ENCODE measurements at places on chromosomes 4 and X.

DNA sequence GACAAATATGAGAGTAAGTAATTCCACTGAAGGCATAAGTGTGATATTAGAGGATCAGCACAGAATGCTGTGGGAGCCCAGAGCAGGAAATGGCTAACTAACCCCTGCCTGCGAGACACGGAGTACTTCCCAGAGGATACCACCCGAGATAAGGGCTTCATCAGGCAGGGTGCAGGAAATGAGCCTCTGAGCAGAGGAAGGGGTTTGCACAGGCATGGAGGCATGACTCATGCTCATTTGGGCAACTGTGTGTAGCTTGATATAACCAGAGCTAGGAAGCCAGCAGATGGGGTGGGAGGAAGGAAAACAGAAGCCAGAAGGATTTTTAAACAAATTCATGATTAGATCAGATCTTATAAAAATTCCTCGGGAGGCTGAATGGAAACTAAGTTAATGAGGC, 70.0 kb upstream of the TSPAN5 start:
- peak; percentile 86 for DNase-seq

- no peak for DNase-seq
These were observed 891 bp downstream of the CISD2 start for GRCh38 chr4:102869569-102870197.

DNA sequence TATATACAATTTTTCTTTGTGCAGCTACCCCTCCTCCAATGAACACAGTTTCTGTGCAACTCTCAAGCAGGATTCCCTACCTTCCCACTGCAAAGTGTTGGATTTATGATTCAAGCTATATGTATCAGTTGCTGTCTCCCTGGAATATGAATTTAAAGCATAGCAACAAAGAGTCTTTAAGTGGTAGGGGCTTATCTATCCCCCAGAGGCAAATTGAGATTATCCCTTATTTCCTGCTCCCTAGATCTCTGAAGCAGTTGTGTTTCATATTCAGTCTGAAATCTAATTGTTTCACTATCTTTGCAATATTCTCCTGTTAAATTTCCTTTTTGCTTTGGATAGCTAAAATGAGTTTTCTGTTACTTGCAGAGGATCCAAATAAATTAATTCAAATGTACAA, 263.0 kb downstream of the IQCM start:
- peak; percentile 90 for DNase-seq

DNA sequence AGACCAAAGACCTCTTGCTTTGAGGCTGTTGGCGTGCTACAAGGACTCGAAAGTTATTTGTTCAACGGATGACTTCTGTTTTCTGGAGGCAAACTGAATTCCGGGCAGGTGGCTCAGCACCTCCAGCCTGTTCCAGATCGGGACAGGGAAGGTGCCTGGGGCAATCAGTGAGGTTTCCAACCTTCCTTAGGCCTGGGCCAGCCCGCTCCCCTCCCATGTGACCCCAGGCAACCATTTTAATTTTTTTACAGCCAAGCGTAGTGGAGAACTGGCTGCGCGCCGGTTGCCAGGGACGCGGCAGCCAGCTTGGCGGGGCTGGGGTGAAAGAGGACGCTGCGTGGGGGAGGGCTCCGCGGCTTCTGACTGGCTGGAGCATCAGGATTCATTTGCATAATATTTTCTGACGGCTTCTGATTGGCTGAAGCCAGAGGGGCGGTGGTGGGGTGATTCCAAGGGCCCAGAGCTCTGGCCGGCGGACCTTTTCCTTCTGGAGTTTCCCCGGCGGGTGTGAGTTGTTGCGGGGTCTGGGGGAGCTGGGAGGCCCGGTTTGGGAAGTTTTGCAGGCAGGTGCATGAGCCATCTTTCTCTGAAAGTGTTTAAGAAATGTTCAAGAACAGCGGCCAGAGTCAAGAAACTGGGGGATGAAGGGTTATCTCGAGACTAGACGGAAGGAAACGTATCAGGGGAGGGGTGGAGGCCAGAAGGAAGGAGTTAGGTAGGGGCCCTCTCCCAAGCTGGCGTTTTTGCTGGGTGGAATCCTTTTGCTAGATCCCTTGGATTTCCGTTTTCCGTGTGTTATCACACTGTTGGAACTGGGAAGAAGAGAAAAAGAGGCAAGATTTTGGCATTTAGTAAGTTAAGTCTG, at the start of gene MID1IP1:
Gene MID1IP1 (plus strand): TSS at position 479 of the 865 bp plus-strand sequence. CDS start 3,488 bp downstream, outside the sequence.
- DNase-seq: no peak

DNA sequence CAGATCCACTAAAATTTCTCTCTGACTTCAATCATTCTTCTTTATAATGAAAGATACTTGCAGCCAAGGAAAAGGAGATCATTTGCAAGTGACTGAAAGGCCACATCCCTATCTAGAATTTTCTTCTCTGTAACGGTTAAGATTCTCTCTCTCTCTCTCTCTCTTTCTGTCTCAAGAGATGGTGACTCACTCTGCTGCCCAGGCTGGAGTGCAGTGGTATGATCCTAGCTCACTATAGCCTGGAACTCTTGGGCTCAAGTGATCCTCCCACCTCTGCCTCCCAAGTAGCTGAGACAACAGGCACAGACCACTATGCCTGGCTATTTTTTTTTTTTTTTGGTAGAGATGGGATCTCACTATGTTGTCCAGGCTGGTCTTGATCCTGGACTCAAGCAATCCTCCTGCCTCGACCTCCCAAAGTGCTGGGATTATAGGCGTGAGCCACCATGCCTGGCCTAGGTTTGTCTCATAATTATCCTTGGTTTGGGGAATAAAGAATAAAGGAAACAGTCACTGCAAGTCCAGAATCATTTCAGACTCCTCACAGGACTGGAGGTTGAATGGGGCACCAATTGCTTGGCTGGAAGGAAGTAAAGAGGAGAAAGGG, 33.3 kb upstream of the GALNT7 start:
- no peak for DNase-seq

DNA sequence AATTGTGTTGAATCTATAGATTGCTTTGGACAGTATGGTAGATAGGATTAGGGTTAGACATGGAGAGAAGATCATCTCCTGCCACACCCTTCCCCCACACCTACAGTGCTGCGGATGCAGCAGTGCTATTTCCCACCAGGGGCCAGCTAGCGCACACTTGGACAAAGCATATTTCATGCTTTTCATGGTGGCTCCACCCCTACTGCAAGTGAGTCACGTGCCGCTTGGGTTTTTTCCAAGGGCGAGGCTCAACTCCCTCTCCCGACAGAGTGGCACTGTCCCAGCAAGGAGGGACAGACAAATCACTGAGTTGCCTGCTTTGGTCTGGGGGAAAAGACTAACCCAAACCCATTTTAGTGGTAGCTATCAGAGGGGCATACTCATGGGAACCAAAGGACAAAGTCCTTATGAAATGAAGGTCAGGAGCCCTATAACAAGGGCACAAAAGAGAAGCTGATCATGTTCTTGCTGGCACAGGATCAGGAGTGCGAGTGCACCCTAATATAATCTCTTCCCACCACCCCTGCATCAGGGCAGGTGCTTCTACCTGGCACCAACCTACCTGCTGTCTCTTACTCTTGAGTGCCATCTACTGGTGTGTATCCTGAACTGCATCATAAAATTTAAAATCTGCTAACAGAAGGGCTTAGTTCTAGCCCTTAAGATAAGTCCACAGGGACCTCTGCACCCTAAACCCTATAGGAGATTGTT, 55.1 kb upstream of the PGAM4 start:
- no peak for DNase-seq

DNA sequence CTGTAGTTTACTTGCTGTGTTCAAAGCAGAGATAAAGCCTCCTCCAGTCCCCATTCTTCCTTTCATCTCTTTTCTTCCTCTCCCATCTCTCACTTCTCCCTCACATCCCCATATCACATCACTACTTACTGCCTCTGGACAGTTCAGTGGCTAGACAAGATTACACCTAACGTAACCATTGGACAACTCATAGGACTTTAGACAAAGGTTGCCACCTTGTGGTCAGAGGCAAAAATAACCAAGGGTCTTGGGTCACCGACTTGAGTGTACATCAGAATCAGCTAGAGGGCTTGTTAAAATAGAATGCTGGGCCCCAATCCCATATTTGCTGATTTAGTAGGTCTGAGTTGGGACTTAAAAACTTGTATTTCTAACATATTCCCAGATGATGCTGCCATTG, 109.3 kb upstream of the DGKK start:
- DNase-seq: peak; percentile 2

DNA sequence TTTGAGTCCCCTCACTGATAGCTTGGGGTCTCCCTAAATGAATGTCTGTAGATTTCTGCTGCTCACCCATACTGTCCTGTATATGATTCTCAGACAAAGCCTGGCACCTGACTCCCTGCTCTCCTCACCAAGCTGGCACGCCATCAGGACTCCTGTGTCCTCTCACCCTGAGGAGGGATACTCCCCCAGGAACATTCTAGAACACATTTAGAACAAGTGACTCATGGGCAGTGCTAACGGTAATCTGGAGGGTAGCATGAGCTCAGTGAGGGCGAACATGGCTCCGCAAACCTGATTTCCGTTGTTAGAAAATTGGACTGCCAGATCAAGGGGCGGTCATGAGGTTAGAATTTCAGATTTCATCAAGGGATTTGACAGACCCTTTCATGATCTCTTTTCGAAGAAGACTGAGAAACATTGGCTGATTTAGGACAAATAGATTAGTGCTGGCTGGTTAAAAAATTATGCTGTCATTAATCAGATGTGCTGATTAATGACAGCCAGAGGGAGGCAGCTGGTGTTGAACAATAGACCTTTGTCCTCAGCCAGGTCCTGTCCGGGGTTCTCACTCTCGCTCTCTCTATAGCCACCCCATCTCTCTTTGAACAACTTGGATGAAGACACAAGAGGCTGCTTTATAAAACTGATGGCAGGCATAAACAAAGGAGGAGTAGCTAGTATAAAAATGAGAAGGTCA, 244.3 kb downstream of the PTTG2 start:
- no peak for DNase-seq

DNA sequence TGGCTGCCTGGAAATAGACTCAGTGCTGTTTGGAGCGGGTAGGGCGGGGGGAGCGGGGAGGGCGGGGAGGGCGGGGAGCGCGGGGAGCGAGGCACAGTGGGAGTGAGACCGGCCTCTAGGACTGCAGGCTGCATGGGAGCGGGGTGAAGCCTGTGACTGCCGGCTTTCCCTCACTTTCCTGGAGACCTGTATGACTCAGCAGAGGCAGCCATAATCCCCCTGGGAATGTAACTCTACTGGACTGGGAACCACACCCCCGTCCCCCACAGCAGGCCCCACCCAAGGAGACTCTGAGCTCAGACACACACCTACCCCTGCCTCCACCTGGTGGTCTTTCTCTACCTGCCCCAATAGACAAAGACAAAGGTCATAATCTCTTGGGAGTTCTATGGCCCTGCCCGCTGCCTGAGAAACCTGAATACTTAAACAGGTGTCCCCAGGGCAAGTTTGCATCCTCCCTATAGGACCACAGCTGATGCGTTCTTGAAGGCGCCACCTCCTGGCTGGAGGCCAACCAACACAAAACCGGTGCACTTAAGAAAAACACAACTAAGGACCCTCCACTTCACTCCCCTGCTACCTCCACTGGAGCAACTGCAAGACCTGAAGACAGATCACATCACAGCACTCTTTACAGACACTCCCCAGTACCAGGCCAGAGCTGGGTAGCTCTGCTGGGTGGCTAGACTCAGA, 18.0 kb downstream of the HDAC8 start:
- DNase-seq: no peak

DNA sequence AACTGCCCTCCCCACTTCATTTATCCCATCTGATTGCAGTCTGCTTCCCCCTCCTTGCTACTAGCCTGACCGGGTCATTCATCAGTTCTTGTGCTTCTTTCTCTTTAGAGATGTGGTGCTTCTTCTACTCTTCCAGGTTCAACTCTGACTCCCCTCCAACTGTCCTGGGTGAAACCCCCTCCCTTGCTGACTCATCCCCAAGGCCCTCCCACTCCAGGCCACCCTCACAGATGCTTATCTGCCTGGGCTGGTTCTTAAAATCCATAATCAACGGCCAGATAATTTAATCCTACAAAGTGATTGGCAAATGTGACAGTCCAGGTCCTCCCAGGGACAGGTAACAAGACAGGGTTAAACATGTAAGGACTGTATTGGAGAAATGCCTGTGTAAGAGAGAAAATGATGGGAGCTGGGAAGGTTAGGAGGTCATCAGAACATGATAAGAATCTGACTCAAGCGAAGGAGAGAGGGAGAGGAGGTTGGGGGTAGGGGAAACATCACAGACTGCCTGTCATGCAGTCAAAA, 182.8 kb upstream of the C1QTNF7 start:
- no peak for DNase-seq

DNA sequence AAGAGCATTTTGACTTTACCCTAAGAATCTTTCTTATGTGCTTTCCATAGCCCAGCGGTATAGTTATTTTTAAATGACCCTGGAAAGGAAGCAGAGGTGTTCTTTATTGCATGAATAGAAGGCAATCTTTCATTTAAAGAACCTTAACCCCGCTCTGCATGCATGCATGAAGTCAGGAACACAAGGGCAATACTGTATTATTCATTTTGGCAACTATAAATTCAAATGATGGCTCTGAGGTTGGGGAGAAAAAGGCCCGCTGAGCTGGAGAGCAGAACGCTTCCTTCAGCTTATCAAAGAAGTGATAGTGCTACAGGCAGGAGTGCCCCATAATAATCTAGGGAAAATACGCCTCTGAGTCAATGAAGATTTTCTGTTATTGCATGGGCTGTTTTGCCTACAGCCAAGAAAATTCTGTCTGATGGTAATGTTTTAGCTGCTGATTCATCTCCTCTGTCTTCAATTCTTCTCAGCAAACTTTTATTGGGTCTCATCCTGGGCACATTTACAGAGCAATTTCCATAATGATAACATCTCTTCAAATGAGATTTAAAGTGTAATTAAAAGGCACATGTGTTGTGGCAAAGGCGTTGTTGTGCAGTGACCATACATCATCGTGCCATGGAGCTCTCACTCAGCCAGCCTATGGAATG, 452.2 kb upstream of the FTHL17 start:
- no peak for DNase-seq

DNA sequence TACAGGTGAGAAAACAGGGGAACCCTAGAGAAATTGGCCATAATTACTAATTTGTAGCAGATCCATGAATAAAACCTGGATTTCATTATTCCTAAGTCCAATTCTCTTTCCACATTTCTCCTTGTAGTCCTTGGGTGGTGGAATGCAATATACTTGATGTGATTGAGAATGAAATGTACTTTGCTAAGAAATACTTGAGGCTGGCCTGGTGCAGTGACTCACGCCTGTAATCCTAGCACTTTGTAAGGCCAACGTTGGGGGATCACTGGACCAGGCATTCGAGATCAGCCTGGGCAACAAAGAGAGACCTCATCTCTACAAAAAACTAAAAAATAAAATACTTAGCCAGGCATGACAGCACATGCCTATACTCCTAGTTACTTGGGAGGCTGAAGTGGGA, 15.9 kb downstream of the TMEM184C start:
- DNase-seq: no peak

- DNase-seq: no peak
These were observed 40.0 kb downstream of the CRLF2 start for GRCh38 chrX:1172496-1172895.
